ENCODE measurements at places on chromosomes 2 and 18. TPM values are rescaled to one million over a fixed set of nuclear protein-coding genes. Genes with fewer than 3 reads are reported as not detected.

The BIRC6 gene
- 28.2 TPM for total RNA-seq

The UGT1A4 gene
- total RNA-seq: 0.05 TPM

The AGPS gene
- total RNA-seq: 49.7 TPM

The MC2R gene
- not detected for total RNA-seq

The BOK gene
- 37.5 TPM for total RNA-seq

The OTOS gene
- not detected for total RNA-seq

The STARD6 gene
- not detected for total RNA-seq

The HOXD10 gene
- 7.4 TPM for total RNA-seq

The LRP1B gene
- total RNA-seq: not detected

The CYP27A1 gene
- 0.10 TPM for total RNA-seq

The CPO gene
- not detected for total RNA-seq

The MITD1 gene
- 17.3 TPM for total RNA-seq

The SNRNP27 gene
- 57.6 TPM for total RNA-seq
